ENCODE measurements at places on chromosomes 7 and 10.

DNA sequence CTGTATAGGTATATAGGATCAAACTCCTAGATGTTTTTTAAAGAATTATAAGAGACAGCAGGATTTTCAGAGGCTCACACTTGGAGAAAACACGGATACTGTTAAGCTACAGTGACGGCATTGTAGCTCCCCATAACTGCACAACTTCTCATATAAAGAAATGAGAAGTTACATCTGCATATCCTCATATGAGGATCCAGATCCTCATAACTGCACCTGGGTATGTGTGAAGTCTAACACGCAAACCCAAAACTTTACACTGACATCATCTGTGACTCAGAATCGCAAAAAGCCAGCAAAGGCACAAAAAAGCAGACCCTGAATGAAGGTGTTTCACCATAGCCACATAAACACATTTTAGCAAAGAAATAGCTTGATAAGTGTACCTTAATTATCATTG lies 34.1 kb downstream of the NEBL start:
- DNase-seq, result no peak

- no peak for DNase-seq
These were observed 35.3 kb downstream of the SAMD8 start for GRCh38 chr10:75146780-75147179.

DNA sequence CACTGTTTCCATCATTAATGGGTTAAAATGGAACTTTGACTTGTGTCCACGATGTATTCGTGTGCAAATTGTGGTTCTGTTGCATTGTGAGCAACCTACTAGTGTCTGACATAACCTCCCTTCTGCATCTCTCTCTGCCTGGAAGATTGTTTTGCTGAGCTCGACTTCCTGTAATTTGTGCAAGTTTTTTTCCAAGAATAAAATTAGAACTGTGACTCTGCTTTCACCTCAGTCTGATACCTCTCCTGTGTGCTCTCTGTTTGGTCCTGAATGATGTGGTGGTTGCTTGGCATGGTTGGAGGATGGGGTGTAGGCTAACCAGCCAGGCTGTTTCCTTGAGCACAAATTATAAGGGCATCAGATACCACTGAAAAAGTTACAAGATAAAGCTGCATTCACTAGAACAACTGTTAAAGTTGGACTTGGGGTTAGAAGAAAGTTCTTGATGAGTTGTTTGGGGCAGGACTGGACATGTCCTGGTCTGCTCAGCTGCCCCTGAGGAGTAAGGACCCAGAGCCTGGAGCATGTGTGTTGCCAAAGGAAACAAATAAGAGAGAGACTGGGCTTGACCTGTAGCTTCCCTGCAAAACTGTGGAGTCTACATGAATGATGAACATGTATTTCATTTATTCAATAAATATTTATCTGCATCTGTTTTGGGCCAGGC lies 1.9 kb upstream of the VOPP1 start:
- peak; percentile 43 for DNase-seq

GRCh38 chr10:125951290-125951689 lies 54.9 kb downstream of the FANK1 start:
- no peak for DNase-seq

DNA sequence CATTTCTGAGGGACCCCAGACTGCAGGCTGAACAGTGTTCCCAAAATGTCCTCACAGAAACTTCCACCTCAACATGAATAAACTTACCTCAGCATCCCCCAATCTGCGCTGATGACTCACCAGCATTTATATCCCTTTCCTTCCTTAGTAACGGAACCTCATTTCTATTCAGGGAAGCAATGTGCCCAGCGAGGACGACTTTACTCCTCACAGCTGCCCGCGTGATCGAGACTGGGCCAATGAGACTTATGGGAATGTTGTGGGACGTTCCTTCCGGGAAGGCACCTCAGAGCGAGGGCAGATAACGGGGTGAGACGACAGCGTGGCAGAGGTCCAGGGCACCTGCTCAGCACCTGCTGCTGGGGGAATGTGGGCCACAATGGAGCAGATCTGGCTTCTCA lies 73.1 kb upstream of the CAMK2B start:
- no peak for DNase-seq

DNA sequence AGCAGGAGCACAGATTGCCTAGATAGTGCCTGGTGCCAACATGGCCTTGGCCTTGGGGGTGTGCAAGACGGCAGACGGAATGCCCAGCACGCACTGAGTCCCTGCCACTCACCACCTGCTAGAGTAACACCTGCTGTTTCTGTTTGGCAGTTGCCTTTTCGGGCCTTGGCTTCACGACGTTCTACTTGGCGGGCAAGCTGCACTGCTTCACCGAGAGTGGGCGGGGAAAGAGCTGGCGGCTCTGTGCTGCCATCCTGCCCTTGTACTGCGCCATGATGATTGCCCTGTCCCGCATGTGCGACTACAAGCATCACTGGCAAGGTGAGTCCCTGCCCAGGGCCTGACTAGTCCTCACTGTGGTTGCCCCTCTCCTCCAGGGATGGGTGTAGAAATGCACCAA lies 118.0 kb downstream of the PLPP4 start:
- no peak for DNase-seq

DNA sequence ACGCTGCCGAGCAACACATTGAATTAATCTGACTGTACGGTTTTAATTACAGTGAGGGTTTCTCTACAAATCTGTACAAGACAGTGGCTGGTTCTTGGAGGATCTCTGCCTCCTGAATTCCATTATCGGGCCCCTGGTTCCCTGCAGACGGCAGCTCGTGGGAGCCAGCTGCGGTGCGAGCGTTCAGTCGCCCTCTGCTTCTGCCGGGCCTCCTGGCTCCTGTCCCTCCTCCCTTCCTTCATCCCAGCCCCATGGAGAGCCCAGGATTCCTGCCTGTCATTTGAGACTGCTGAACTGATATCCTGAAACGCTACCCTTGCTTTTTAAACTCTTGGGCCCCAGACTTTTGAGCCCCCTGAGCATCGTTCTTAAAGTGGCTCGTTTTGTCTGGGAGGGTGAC lies 6.6 kb upstream of the DLX6 start:
- no peak for DNase-seq

- DNase-seq, result no peak
These were observed 2.7 kb downstream of the CYCS start for GRCh38 chr7:25122373-25122772.

- no peak for DNase-seq
These were observed 43.9 kb downstream of the MRPS24 start for GRCh38 chr7:43825391-43825808.

DNA sequence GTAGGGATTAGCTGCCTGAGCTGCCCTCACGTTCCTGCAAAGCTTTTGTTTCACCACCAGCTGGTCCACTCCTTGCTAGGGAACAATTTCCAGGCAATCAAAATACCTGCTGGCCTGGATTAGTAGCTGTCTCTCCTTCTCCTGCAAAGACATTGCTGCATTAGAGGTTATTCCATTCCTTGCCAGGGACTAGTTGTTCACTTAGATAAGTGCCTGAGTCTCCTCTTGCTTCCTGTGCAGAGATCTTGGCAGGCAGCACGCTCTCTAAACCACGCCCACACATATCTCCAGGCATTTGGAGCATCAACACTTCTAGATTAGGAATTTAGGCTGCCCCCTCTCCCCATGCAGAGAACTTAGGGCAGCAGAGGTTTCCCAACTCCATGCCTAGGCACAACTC lies 150.4 kb upstream of the SMIM30 start:
- DNase-seq, result no peak

DNA sequence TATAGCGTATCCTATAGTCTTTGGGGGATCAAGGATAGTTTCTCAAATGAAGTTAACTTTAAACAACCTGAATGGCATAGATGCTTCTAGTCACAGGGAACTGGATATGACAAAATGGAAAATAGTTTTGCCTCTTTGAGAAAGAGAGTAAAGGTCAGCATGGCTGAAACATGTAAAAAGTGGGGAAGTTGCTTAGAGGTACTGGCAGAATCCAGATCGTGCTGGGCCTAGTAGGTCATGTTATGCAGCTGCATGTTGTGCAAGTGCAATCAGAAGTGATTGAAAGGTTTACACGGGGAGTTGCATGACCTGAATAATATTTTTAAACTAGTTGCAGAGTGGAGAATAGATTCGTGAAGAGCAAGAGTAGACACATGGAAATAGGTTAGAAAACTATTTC lies 201.1 kb upstream of the HDAC9 start:
- DNase-seq, result no peak

DNA sequence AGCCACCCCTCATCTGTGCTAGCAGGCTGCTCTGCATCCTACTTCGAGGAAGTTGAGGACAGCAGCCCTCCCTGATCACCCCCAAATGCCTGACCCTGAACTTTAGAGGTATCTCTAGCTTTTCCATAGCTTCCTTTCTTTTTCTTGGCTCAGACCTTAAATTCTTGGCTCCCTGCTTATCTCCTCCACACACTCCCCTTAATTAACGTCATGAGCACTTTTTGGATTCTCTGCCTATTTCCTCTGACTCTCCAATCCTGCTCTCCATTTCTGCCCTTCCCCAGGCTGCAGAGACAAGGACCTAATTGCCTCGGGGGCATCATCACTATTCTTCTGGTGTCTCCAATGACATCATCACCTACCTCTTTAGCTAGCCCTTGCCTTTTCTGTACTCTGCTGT lies 40.8 kb upstream of the SEC61G start:
- no peak for DNase-seq

GRCh38 chr10:7488418-7488829 lies 77.6 kb upstream of the SFMBT2 start:
- DNase-seq, result no peak

GRCh38 chr7:135169141-135169963 lies 1.2 kb downstream of the CYREN start:
- DNase-seq, result peak; percentile 56

- DNase-seq, result no peak
These were observed 2.9 kb downstream of the PKD2L1 start for GRCh38 chr10:100327007-100327717.

GRCh38 chr10:110546499-110547110 lies 20.9 kb upstream of the SMC3 start:
- DNase-seq, result no peak

DNA sequence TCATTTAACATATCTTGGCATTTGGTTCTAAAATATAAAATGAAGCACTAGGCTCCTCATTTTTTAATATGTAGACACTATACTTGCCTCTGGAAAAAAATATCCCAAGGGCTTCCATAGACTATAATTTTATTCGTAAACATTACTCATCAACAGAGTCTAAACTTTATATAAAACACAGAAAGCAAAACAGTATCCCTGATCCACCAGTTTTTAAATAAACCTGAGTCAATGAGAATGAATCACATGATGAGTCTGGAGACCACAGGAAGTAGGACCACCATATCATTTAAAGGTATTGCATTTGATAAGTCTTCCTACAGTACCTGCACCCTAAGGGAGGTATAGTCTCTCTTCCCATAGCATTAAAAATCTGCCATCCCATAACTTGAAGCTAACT lies 228.0 kb downstream of the DGKI start:
- no peak for DNase-seq
